ENCODE measurements at places on chromosomes 13 and 19. TPM values are rescaled to one million over a fixed set of nuclear protein-coding genes. Genes with fewer than 3 reads are reported as not detected.

DNA sequence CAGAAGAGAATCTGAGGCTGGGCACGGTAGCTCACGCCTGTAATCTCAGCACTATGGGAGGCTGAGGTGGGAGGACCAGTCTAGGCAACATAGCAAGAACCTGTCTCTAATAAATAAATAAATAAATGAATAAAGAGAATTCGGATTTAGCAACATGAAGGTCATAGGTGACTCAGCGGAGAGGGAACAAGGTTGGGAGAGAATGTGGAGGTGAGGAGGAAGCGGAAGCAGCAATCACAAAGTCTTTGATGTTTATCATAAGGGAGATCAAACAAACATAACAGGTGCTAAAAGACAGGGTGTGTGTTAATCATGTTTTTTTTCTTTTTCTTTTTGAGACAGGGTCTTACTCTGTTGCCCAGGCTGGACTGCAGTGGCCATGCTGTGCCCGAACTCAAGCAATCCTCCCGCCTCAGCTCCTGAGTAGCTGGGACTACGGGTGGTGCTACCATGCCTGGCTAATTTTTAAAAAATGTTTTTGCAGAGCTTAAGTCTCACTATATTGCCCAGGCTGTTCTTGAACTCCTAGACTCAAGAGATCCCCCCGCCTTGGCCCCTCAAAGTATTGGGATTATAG is 16.3 kb downstream of the PBX4 start:
- DNase-seq: no peak

DNA sequence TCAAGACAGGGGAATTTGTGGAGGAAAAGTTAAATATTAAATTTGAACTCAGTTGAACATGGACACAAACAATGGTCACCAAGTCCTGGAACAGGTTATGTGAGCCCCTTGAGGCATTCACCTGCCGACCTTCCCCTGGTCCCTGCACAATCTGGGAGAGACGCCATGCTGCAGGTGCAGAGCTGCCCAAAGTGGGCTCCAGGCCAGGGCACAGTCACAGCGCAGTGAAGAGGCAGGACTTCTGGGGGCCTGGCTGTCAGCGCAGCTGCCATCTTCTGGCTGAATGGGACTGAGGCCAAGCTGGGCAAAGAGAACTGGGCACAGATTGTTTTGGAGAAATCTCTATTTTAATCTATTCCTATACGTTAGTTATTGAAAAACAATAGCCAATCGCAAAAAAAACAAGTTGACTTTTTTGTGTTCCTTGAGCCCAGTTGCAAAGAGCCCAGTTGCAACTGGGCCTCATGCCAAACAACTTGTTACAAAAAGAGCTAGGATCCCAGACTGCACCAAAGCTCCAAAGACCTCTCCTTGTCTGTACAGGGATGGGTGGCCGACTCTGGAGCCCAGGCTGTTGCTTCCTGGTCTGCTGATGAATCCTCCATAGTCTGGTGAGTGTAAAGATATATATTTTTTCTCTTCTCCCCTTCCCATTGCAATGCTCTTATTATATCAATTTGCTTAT is 1.2 kb upstream of the ZNF626 start:
- no peak for DNase-seq

DNA sequence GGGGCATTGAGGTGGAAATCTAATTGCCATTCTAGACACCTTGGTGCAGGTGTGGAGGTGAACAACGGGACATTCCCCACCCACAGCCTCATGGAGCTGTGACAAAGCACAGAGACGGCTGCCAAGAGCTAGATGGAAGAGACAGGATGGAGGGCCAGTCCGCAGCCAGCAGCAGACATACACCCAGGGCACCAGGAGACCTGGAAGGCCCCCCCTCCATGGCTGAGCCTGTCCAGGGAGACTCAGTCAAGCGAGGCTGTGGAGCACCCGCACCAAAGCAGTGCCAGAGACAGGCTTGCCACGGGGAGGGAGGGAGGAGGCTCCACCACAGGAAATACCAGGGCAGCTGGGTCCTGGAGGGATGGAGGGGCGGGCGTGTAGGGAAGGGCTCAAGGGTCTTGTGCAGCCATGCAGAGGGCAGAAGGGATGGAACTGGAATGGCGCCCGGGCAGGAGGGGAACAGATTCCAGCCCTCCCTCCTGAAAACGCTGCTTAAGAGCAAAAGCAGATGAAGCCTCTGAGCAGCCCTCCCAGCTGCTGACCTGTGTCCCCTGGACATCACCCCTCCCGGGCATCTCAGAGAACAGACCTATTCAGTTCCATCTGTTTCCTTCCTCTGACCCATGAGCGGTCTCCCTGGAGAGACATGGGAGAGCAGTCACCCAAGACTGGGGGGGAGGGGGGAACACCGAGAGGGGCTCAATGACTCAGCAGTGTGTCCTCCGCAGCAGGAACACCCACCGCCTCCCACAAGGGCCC is 14.4 kb downstream of the EPS15L1 start:
- DNase-seq: no peak

DNA sequence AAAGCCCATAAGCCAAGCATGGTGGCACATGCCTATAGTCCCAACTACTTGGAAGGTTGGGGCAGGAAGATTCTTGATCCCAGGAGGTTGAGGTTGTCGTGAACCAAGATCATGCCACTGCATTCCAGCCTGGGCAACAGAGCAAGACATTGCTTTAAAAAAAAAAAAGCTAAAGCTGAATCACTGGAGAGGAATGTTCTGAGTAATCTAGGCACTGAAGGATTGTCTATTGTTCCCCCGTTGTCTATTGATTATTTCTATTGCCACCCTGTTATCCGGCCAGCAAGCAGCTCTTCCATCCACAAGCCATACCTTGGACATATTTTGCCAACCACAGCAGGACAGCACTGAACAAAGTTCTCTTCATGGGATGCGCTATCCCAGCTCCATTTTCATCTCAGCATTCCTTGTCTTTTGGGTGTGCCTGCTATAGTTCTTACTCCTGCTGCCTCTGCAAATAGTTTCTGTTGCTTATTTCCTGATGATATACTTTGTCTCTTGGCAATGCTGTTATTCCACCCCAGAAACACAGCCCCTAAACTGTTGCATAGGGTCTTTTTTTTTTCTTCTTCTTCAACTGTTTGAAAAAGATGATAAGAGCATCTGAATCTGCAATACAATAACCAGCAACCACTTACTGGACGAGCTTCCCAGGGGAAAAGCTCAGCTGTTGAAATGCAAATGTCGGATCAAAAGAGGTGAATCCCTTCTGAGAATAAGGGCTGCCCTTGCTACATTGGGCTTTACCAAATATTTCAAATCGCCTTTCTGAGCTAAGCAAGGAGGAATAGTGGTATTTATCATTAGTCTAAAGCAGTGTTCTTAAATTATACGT is 22.2 kb upstream of the SIAH3 start:
- DNase-seq: no peak

GRCh38 chr13:78131346-78131745 is 212.7 kb upstream of the EDNRB start:
- no peak for DNase-seq

The CCNE1 gene
- 9.6 TPM for polyA plus RNA-seq

The GIPC3 gene
- 1.1 TPM for polyA plus RNA-seq
